ENCODE measurements at places on chromosomes 5 and 9.
A peak's percentile ranks its signal among the peaks of the same experiment; 100 is the strongest.

GRCh38 chr5:92687821-92688722 is 892.9 kb downstream of the NR2F1-AS1 start:
- DNase-seq: peak; percentile 88

DNA sequence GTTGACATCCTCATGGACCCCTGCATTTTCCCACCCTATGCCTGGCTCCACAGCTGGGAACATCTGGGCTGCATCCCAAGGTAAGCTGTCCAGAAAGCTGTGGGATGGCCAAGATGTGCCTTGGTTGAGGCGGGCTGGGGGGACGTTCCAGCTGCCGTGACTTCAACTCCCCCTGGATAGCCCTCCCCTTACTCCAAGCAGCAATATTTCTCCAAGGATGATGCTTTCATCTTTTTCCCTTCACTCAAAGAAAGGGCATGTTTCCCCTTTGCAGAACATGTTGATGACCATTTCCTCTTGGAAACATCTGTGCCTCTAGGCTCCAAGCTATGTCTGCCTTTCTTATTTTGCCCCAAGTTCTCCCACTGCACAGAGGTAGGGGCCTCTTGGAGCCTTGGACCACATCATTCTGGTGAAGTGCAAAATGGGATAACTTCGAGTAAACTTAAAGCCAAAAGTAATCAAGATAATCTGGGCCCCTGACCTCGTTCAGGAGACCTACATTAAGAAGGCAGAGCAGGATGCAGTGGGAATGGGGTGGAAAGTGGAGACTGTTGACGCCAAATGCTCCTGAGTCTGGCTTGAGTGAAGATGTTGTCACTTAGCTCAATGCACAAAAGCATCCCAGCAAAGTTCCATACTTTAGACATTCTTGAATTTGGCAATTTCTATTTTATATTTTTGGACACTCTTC is 175.2 kb downstream of the GAS1 start:
- DNase-seq: no peak

GRCh38 chr5:112472614-112473013 is 53.5 kb upstream of the EPB41L4A start:
- no peak for DNase-seq

GRCh38 chr9:89536145-89536574 is 38.2 kb upstream of the SEMA4D start:
- DNase-seq: no peak

DNA sequence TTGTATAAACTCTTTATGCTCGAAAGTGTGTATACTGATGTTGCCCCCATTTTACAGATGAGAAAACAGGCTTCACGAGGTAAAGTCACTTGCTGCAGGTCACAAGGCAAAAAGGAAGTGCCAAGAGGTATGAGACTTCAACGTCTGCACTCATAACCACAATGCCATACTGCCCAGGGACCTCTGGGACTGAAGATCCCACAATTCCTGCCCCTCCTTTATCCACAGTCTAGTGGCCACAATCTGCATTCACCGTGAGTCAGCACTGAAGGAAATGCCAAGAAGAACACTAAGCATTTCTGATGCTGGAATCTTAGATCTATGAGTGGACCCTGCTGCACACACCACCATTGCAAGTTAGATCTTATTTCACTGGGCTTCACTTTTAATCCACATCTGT is 37.3 kb downstream of the MED27 start:
- DNase-seq: peak; percentile 61

DNA sequence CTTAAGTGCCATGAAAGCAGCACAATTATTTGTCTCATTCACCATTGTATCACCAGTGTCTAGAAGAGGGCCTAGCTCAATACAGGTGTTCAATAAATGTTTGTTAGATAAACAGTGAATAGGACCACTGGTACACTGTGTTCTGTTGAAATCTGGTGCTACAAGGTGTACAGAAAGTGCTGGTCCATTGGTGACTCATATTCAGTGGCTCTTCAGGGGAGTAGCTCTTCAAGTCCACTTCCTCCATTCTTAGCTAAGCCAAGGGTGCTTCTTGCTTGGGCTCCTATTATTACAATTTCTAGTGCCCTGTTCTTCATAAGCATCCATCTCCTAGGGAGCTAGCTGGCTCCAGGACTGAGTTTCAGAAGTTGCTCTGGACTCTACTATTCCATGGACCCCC is 6.4 kb upstream of the FCHO2 start:
- no peak for DNase-seq

- no peak for DNase-seq
Observed at GRCh38 chr5:80223561-80223960, 32.3 kb downstream of the SERINC5 start.

- no peak for DNase-seq
Observed at GRCh38 chr5:140227046-140227445, 52.1 kb downstream of the CYSTM1 start.

GRCh38 chr9:102253099-102253498 is 514.7 kb upstream of the GRIN3A start:
- no peak for DNase-seq

DNA sequence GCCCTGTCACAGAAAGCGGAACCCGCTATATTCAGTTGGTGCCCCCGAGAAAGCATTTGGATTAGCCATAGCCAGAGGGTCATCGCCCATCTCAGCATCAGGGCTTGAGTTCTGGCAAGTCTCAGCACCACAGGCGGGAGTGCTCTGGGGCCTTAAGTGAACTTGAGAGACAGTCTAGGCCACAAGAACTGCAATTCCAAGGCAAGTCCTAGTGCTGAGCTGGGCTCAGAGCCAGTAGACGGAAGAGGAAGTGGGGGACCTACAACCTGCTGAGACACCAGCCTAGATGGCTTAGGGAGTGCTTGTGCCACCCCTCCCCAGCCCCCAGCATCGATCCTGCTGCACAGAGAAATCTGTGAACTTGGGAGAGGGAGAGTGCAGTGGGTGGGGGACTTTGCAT is 594.9 kb downstream of the CCDC171 start:
- DNase-seq: no peak

- DNase-seq: peak; percentile 63
Observed at GRCh38 chr5:96868603-96869371, 7.5 kb upstream of the ERAP2 start.

- DNase-seq: no peak
Observed at GRCh38 chr9:37954581-37954981, 50.7 kb upstream of the SLC25A51 start.

GRCh38 chr9:34580358-34580757 is 9.2 kb downstream of the CNTFR start:
- peak; percentile 91 for DNase-seq

- DNase-seq: no peak
Observed at GRCh38 chr5:71662381-71662780, 56.7 kb upstream of the CARTPT start.

- DNase-seq: no peak
Observed at GRCh38 chr5:1643651-1644392, 120.1 kb upstream of the LPCAT1 start.

DNA sequence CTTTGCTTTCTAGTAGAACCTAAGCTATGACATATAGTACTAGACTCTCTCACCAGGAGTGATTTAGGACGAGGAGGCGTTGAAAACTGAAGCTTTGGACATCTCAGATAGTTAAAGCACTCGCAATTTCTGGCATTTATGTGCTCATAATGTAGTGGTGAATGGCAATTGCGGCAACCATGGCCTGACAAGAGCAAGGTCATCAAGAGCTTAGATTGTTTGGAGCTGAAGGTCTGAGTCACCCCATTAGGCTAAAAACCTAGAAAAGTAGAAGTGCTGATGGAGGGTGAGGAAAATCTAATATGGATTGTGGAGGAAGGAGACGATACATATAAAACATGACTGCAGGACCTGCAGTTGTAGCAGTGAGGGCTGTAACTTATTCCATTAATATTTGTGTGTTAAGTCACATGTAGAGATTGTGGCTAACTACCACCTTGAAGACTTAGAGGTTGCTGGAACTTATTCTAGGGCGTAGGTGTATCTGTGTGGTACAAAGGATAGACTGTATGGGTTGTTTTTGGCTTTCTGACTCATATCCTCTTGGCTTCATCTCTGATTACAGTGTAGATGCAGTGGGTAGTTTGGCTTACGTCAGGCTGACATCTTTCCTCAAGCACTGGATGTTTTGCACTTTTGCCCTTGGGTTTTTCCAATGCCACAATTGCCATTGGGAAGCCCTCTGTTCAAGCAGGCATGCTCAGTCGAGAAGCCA is 138.9 kb upstream of the CDKN2B start:
- DNase-seq: no peak

DNA sequence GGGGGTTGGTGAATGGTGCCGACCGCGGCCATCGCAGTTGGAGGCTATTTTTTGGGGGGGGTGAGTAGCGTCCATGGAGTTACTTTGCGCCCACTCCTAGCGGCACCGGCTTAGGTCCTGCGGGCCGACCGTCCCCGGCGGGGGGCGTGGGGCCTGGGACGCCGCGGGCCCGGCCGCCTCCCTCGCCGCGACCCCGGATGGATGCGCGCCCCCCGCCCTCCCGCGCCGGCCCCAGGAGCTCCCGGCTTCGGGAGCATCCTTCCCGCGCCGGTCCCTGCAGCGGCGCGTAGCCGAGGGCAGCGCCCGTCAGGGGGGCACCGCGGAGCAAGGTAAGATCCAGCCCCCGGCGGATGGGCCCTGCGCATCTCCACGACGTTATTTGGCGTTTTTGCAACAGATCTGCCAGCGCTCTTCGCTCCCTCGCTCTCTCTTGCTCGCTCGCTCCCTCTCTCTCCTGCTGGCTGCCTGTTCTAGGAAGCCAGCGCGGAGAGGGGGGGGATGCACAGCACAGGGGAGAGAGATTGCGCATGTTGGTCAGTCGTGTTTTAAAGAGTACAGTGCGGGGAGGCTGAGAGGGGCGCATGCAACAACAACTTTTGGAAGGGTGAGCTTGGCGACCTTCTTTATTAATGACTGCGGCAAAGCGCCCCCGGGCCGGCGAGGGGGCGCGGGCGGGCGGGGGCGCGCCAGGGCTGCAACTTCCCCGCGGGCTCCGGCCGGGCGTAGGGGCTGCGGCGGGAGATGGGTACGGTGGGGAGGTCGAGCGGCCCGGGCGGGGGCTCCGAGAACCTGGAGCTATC is 413 bp downstream of the JADE2 start:
- peak; percentile 94 for DNase-seq

- peak; percentile 71 for DNase-seq
Observed at GRCh38 chr5:93598091-93599000, 15.3 kb downstream of the NR2F1 start.

DNA sequence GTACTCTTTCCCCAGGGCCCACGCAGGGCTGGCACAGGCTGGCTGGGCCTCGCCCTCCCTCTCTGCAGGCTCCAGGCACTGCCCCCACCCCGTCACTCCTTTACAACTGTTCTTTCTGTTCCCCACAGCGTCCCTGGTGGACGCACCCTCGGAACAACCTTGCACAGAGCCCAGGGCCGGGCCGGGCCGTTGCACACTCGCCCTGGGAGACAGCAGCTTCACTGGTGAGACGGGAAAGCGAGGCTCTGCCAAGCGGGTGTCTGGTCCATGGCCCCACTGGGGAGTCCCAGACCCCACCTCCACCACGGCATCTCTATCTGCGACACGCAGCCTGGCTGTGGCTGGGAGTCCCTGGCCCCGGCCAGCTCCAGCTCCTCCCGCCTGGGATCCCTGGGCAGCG is 18.4 kb upstream of the QSOX2 start:
- peak; percentile 50 for DNase-seq
